ENCODE measurements at places on chromosomes 11 and 22.

- no peak for DNase-seq
Measured at GRCh38 chr22:37431801-37432707, 4.8 kb upstream of the ELFN2 start.

- no peak for DNase-seq
Measured at GRCh38 chr11:67379061-67380058, 6.0 kb upstream of the CLCF1 start.

DNA sequence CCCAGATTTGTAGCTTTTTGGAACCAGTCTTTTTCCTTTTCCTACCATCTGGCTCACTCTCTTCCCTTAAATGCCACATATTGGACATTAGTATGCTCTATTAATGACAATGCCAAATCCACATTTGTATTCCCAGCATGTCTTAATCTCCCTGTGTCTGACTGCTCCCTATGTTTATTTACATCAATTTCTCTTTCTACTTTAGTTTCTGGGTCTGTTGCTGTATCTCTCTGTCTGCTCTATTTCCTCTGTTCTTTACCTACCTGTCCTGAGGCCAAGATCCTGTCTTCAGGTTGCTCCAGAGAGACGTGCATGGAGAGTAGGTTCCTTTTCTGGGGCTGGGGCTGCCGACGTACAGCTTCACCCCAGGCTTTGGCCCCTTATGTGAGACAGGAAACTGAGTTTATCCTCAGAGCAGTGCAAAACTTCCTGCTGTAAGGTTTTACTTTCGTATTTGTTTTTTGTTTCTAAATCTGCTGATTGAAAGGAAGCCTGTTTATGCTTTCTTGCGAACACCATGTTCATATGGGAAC is 25.6 kb downstream of the OR2AG2 start:
- no peak for DNase-seq

GRCh38 chr11:69587454-69588090 is 53.4 kb upstream of the CCND1 start:
- DNase-seq: no peak

GRCh38 chr11:66639066-66639813 is 737 bp downstream of the RBM4 start:
- no peak for DNase-seq

GRCh38 chr11:60334005-60334620 is 7.1 kb downstream of the MS4A6E start:
- DNase-seq: peak; percentile 10

DNA sequence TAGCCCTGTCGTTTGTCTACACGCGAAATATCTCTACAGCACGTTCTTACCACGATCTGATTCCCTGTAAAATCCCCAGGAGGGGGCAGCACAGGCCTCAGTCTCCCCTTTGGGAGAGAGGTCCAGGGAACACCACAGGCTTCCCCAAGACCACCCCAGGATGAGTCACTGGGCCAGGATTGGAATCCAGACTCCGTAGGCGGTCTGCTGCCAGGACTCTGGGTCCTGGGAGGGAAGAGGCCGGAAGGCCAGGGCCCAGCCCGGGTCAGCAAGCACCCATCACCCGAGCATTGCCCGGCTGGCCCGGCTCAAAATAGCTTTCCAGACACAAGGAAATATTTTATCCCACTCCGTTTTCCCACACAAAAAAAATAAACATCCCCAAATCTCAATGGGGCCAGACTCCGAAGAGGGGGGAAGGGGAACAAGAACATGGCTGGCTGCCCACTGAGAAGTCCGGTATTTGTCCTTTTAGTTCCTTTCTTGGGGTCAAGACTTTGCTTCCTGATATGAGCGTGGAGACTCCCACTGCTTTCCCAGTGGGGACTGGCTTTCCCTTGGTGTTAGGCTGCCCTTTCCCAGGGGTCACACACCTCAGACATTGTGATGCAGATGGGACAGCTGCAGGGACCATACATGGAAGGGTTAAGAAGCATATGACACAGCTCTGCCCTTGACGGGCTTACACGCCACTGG is 91.3 kb downstream of the LRRC32 start:
- DNase-seq: no peak

GRCh38 chr11:74169738-74170458 is 904 bp downstream of the C2CD3 start:
- no peak for DNase-seq

DNA sequence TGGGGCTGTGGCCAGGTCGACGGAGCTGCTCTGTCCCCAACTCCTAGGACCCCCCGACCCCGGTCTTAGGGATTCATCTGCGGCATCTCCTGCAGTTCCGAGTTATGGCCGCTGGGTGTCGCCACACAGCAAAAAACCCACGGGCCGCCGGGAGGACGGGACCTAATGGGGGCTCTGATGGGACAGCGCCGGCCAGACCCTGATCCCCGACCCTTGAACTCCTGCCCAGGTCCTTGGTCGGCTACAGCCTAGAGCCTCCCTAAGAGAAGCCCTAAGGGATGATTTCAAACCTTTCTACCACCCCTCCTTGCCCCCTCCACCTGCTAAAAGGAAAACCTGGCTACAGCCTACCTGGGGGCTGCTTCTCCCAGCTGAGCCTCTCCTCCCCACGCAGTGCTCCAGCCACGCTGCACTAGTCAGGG is 30.8 kb upstream of the LRRC10B start:
- no peak for DNase-seq

GRCh38 chr11:2458321-2458720 is 13.5 kb downstream of the KCNQ1 start:
- DNase-seq: no peak

DNA sequence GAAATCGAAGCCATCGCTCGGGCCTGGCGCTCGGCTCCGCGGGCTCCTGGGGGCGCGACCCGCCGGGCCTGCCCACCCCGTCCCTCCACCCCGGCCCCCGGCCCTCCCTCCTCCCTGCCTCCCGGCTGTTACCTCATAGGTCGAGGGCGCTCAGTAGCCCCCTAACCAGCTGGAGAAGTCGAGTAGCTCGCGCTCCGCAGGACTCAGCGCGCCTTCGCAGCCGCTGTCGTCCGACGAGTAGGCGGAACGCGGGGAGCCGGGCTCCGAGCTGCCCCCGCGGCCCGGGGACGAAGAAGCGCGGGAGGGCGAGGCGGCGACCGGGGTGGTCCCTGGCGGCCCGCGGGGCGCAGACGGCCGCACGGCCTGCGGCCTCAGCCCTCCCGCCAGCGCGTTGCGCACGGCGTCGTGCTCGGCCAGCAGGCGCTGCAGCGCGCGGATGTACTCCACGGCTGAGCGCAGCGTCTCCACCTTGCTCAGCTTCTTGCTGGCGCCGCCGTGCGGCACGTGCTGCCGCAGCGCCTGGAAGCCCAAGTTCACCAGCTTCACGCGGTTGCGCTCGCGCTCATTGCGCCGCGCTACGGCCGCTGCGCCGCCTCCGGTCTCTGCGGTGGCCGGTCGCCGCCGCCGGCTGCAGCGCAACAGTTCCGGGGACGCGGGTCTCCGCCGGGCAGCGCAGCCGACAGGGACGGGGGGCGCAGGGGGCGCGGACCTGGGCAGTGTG is 627 bp downstream of the ASCL2 start:
- DNase-seq: no peak

DNA sequence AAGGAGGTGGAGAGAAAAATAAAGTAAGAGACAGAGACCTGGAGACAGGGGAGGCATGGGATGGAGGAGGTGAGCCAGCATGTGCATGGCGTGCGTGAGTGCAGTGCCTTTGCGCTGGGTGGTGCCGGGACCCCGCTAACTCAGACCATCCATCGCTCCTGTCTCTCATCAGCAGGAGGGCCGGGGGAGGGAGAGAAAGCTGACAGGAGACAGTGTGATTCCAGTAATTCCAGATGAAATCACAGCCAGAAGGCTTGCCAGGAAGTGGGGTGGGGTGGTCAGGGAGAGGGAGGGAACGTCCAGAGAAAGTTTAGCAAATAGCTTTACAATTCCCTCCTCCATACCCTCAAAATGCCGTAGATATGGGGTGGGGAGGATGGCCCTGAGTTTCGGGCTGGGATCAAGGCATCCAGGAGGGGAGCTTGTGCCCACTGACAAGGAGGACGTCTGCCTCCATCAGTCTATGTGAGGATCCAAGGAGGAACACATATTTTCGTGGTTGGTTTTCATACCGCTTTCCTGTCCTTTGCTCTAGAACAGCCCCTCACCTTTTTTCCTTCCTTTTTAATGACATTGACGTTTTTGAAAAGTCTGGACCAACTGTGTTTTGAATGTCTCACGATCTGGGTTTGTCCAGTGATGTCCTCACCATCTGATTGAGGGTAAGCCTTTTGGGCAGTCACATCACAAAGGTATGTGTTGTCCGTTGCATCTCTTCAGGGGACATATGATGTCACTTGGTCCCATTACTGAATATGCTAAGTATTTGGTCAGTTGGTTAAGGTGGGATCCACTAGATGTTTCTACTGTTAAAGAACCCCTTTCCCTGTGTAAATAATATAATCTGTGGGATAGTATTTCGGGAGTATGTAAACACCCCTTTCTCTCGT is 567.3 kb downstream of the MIAT start:
- no peak for DNase-seq

GRCh38 chr22:30439226-30439625 is 13.7 kb downstream of the MTFP1 start:
- DNase-seq: no peak

DNA sequence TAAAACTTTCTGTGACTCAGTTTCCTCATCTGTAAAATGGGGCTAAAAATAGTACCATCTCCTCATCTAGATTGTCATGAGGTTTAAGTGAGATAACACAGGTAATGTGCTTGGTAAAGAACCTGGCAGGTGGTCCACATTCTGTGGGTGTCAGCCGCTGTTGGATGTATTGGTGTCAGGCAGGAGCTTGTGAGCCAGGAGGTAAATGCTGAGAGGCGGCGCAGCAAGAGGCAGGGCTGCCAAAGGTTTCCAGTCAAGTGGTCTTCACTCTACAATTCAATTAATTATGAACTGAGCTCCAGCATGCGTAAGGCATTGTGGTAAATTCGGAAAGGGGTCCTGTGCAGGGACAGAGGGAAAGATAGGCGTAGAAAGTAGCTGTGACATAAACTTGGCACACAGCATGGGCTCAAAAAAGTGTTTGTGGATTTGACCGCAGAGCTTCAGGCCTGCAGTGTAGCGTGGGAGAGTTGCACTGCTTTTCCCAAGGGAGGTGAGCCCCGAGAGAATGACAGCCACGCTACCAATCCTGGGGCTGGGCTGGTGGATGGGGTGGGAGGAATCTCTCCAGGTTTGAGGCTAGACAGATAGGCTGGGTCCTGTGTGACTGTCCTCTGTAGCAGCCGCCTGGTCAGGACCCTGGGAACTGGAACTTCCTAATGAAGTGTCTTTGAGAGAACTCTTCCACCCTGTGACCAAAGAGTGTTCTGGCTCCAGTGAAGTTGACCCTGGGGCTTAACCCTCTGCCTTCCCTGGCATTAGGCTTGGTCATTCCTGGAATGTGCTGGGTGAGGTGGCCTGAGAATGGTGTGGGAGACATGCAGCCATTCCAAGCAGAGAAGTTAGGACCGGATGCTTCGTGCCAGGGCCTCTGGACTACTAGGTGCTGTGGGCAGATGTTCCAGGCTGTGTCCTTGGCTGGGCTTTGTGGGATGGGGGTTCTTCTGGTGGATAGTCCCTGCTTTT is 122.4 kb downstream of the FEZ1 start:
- peak; percentile 39 for DNase-seq

DNA sequence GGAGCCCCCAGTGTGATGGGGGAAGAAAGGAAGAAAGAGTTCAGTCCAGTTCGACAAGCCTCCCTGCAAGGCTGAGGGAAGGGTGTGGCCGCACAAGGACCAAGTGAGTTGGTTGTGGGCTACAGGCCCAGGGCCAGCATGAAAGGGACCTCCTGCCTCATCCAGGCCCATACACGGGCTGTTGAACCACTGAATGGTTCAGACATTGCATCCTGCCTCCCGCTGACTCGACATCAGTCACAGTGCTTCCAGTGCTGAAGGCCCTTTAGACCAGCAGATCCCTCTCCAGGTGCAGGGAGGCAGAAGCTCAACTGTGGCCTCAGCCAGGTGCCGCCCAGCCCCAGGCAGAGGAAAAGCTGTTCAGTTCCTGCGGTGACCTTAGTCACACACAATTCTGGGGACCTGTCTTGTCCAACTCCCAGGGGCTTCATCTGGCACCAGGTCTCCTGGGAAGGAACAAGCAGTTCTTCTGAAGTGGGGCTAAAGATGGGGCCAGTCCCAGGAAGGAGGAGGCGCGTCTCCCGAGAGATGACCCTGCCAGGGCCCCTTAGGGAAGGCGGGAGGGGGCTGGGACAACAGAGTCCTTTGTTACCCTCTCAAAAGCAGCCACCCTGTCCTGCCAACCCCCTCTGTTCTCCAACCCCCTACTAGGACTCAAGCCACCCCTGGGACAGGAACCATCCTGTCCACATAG is 6.6 kb downstream of the ARRB1 start:
- no peak for DNase-seq

DNA sequence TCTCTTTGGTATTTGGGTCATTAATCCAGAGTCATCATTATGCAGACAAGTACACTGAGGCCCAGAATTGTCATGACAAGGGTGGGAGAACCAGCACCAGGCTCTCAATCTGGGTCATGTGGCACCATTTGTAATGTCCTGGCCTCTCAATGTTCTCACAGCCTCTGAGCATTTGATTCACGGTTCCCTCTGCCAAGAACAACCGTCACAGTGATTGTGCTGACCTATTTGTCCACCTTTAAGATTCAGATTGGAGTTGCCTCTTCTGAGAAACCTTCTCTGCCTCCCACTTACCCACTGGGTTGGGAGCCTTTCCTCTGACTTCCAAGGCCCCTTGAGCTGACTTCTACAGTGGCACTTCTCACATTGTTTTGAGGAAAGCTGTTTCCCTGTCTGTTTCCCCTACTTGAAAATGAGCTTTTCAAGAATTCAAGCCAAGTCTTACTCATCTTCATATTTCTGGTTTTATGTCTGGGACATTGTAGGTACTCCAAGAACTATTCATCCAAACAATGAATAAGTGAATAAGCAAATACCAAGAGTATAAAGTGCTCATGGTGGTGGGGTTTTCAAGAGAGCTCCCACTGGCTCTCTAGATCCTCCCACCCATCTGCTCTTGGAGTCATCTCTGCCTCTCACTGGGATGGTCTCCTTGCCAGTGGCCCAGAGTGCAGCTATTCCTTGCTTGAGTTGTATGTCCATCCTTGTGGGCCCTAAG is 126.4 kb upstream of the E2F8 start:
- DNase-seq: no peak

- DNase-seq: no peak
Measured at GRCh38 chr11:121024989-121025388, 1.1 kb downstream of the TBCEL start.

GRCh38 chr11:120717042-120717441 is 205.5 kb downstream of the GRIK4 start:
- no peak for DNase-seq

GRCh38 chr22:35452351-35452781 is 52.4 kb downstream of the MCM5 start:
- no peak for DNase-seq

DNA sequence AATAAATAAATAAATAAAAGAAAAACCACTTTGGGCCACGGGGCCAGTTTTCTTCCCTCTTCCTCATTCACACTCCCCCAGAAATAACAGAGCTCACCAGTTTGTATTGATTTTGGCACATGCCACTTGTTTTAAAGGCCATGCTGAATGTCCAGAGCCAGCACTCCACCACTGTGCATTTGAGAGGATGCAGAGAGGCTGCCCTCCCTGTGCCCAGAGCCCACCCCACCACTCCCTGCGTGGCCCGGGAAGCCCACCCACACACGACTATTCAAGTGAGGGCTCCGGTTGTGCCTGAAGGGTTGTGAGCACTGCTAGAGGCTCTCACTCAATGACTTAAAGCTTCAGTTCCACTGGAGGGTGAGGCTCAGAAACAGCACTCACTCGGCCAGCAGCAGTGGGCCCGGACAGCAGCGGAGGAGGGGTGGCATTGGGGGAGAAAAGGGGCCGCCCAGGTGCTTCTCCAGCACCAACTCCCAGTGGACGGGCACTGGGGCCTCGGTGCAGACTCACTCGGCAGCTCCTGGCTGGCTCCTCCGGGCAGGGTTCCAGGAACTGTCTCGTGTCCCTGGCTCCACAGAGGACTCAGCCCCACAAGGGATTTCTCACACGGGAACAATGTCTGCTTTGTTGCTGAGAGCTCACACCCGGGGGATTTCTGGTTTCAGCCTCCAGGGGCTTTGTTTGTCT is 112.7 kb downstream of the SHANK2 start:
- DNase-seq: no peak
